ENCODE measurements at places on chromosomes 5 and 9.

DNA sequence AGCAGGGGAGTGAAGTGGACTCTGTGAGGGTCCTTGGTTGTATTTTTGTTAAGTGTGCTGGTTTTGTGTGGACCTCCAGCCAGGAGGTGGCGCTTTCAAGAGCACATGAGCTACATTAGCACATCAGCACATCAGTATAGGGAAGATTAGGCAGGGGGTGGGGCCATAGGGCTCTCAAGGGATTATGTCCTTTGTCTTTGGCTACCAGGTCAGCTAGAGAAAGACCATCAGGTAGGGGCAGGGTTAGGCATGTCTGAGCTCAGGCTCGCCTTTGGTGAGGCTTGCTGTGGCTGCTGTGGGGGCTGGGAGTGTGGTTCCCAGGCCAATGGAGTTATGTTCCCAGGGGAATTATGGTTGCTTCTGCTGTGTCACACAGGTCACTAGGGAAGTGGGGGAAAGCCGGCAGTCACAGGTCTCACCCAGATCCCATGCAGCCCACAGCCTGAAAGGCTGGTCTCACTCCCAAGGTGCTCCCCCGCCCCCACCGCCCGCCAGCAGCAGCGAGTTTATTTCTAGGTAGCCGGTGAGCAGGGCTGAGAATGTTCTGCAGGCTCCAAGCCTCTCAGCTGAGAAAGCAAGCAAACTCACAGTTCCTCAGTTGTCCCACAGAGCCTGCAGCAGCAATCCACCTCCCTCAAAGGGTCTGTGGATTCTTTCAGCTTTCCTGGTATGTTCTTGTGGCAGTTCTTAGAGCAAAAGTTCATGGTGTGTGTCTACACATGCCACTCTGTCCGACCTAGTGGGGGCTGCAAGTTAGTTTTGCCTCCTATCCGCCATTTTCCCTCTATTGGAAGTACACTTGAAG, 13.7 kb downstream of the OR1J1 start:
- DNase-seq: no peak

DNA sequence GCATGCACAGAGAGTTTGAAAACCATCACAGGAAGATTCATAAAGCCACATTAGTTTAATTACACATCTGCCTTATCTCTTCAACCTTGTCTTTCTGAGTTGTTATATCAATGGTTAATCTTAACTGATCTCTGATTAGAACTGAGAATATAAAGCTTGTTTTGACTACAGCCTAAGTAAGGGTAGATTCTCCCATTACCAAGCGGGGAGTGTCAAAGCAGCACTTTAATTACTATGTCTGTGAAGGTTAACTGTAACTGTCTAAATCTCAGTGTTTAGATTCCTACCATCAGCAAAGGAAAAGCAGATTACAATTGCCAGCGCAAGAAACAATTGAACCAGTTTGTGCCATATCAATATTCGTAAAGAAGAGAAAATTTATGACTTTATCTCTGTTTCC, 348.7 kb downstream of the CDH12 start:
- no peak for DNase-seq

DNA sequence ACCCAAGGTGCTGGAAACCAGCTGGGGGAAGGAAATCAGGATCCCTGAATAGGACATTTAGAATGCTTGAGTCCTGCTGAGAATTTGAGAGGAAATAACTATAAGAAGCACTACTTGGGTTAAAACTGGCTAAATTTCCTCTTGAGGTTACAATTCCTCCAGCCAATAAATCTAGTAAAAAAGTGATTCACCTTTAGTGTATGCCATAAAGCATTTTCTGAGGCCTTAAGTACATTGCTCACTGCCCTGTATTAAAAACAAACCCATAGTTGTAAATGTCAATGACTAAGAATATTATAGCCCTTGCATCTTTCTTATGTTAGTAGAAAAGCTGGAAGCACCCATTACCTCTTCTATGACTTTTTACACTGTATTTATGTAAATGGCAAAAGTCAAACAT, 634.7 kb upstream of the ARRDC3 start:
- no peak for DNase-seq

DNA sequence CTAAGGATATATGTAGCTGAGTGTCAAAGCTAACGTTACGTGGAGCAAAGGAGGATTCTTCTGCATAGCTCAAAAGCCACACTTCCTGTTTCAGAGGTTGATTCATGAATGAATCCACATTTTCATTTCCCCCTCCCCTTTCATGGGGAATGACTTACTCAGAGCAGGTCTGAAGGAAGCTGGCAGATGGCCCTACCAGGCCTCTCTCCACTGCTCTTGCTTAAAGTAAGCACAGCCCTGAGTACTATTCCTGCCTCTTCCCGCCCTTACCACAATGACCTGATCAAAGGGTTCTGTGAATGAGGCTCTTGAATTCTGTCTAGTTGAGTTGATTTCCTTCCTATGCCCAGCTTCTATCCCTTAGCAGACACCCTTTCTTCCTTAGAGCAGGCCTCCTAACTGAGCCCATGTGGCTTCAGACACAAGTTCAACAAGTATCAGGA, 6.3 kb downstream of the IGIP start:
- DNase-seq: no peak

- DNase-seq: no peak
Measured at GRCh38 chr9:132763574-132763973, 93.3 kb downstream of the GTF3C4 start.

DNA sequence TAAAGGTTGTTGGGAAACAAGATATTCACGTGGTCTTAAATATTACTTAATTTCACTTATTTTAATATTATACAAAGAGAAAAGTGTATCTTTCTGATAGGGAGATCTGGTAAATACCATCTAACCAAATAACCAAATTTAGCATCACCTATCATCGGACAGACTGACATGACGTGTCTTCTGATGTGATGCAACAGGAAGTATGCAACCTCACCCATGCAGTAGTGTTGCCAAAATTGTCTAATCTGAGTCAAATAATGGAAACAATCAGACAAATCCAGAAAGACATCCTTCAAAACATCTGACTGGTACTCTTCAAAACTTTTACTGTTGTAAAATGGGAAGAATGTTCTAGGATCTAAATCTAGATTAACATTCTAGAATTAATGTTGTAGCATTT, 148.0 kb downstream of the FGF1 start:
- no peak for DNase-seq

- DNase-seq: peak; percentile 56
Measured at GRCh38 chr5:38420691-38421390, 135.6 kb downstream of the LIFR start.

DNA sequence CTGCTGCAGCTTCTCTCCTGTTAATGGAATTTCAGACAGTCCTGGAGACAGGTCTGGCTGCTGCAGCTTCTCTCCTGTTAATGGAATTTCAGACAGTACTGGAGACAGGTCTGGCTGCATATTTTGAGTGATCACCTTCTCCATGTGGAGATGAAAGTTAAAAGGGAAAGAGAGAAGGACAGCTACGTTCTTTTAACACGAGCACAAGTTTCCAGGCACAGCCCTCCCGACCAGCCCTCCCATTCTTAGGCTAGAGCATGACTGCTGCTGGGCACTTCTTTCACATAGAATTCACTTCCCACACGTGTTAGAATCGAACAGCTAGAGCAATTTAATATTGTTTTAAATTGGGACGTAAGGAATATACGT, 133.3 kb upstream of the DMRT1 start:
- DNase-seq: no peak

GRCh38 chr5:44535621-44536020, 146.4 kb upstream of the FGF10 start:
- DNase-seq: no peak

DNA sequence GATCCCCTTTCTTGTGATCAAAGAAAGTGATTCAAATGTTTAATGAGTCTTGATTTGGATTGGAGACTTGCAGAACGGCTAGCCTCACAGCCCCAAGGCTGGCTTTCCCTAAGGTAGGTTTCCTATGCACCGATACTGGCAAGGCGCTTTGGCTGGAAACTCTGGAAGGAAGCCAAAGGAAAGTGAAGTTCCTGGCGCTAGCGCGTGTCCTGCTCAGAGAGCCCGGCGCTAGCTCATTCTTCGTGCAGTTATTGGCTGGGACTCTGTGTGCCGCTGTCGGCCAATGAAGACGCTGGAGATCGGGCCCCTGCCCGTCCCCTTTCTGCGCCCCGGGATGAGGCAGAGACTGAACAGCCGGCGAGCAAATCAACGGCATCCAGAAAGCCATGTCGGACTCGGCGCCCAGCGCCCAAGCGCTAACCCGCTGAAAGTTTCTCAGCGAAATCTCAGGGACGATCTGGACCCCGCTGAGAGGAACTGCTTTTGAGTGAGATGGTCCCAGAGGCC, at the start of gene PCDHGC3:
TSS of gene PCDHGC3 (plus strand) at position 342 of the 507 bp plus-strand sequence. CDS start at position 493, 151 bp downstream.
- peak; percentile 90 for DNase-seq

DNA sequence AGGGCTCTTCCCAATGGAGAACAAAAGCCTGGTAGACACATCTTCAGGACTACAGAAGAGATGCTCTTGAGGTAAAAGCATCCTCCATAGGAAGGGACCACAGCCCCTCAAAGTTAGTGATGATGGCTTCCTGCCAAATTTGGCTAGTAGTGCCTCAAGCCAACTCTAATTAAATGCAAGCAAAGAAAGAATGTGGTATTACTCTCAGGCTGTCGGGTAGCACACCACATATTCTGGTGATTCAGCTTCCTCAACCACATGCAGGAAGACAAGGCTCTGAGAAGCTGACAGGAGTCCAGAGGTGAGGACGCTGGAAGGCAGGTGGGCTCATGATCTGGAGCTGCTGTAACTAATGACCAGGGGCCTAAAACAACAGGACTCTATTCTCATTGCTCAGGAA, 37.2 kb upstream of the S1PR3 start:
- no peak for DNase-seq

DNA sequence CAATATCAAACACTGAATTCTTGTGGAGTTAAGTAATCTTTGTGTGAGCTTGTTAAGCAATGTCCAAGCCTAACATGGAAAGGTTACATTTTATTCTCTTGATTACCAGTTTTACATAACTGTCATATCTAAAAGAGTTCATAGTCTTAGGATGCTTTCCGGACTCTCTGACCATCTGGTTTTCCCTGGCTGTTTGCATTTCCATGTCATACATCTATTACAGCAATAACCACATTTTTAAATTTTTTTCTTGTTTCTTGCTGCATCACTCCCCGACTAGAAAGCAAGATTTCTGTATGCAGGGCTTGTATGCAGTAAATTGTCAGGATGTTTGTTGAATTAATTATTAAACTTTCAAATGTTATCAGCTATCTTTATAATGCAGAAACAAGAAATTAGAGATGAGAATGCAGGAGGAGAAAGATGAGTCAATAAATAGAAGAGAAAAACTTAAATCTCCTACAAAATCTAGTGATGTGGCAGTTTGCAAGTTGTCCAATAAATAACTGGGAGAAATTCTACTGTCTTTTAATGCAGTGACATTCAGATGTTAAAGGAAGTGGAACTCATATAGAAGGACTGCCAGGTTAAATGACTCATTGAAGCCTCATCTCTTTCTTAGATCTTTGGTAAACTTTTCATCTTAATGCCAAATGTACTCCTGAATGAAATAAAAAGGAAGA, 179.6 kb upstream of the SGCD start:
- no peak for DNase-seq

GRCh38 chr5:96214442-96215197, 218.4 kb downstream of the PCSK1 start:
- no peak for DNase-seq

DNA sequence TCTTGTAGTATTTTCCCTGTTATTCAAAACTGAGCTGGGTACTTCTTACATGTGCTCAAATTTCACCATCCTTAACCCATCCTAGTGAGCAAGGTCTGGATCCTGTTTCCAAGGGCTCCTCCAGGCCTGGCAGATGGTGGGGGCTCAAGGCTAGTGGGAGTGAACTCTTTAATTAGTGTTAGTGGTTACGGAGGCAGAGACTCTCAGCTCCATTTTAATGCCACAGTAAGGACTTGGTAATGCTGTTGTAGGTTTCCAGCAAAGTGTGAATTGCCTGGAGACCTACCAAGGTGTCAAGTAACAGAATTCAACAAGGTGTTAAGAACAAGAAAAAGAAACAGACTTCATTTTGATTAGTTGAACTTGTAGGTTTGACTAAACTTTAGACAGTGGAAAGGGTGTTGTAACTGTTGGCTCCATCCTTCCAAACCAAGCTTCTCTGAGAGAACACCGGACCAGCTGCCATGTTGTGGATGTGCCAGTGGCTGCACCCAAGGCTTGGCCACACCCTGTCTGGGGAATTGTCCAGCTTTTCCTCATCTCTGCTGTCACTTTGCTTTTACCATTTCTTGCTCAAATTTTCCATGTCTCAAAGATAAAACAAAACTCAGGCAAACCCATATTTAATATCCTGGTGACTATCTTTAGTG, 98.7 kb downstream of the ADCY2 start:
- DNase-seq: no peak

DNA sequence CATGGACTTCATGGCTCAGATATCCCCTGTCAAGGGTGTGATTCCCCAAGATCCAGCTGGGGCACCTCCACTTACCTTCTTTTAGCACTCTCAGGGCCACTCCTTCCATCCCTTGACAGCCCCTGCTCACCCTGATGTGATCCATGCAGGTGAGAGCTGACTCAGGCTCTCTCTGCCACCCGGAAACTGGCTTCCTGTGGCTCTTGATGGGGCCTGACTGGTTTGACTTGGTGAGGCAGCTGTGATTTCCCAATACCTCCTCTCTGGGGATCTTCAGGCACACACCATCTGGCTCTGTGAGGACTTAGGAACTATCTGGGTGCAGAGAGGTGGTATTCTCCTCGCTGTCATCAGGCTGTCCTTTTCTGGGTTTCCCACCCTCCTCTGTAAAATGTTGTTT, 7.9 kb upstream of the FAT2 start:
- no peak for DNase-seq

DNA sequence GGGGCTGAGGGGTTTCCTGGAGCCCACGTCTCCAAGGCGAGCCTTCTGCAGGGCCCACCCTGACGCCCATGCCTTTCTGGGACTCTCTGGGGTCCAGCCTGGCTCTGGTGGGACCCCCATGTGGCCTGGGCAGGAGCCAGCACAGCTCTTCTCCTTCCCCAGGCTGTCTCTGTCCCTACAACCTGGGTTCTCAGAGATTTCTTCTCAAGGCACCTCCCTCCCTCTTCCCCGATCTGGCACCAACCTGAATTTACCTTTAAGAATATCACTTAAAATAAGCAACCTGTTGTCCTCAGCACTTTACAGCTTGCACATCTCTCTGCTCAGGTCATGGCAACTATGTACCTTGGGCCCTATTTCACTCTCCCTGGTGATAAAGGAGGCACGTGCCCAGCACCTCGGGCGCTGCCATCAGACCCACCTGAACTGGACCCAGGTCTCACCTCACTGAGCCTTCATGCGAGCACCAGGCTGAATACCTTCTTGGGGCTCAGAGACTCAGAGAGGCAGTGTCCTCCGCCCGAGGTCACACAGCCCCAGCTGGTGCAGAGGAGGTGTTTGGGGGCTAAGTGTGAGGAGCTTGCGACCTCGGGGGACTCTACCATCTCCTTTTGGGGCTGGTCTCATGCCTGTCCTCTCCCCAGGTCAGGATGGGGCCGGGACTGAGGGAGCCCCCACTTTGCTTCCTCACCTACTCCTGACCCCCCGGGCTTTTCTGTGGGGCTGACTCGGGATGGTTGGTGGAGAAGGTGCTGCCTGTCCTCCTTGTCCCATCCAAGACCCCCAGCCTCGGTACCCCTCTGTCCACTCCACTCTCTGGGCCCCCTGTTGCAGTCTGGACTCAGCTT, 217.7 kb downstream of the C9orf50 start:
- no peak for DNase-seq

All from midbrain (tissue), 1 donor.